Femur (tissue), 1 donor: ENCODE measurements at places on chromosomes 1 and 21.
A peak's percentile ranks its signal among the peaks of the same experiment; 100 is the strongest.

- peak; percentile 70 for DNase-seq
Observed at GRCh38 chr1:243849421-243850201, 432 bp downstream of the AKT3 start.

DNA sequence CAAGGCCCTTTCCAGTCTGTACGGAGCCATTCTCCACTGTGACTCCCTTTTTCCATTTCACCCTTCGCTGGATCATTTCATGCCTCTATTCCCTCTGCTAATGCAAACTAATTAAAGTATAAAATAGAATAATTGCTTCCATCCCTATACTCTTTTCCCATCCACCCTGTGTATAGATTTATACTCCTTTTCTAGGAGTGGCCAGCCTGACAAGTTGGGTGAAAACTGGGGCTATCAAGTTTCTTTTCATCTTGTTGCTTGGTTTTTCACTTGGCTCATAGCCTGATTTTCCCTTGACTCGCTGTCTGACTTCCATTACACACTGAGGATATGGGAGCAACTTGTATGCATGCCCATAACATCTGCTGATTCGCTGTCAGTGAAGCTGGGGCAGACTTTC lies 107.0 kb downstream of the PLXNA2 start:
- no peak for DNase-seq

GRCh38 chr1:94022471-94023189 lies 98.3 kb downstream of the ABCA4 start:
- peak; percentile 53 for DNase-seq

- no peak for DNase-seq
Observed at GRCh38 chr1:98749152-98749756, 87.7 kb downstream of the SNX7 start.

DNA sequence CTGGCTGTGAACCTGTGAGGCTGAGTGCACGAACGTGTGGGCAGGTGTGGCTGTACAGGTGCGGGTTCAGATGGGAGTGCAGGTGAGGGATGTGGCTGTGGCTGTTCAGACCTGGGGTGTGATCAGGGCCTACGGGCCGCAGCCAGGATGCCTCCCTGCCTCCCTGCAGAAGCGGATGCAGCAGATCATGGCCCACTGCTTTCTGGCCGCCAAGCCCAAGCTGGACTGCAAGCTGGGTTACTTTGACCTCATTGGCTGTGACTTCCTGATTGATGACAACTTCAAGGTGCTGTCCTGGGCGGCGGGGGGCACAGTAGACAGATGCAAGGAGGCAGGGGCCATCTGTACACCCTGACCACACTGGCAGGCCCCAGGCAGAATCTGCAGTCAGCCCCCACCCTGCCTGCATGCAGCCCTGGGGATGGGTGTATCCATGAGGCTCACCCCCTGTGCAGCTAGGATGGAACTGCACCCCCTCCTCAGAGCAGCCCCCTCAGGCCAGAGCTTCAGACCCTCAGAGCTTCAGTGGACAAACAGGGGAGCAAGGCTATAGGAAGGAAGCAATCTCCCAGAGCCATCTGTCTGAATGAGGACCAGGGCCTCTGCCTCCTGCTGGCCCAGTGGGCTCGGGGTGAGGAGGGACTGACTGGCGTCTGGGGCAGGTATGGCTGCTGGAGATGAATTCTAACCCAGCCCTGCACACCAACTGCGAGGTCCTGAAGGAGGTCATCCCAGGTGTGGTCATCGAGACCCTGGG lies 9.8 kb downstream of the TNFRSF18 start:
- peak; percentile 11 for DNase-seq

DNA sequence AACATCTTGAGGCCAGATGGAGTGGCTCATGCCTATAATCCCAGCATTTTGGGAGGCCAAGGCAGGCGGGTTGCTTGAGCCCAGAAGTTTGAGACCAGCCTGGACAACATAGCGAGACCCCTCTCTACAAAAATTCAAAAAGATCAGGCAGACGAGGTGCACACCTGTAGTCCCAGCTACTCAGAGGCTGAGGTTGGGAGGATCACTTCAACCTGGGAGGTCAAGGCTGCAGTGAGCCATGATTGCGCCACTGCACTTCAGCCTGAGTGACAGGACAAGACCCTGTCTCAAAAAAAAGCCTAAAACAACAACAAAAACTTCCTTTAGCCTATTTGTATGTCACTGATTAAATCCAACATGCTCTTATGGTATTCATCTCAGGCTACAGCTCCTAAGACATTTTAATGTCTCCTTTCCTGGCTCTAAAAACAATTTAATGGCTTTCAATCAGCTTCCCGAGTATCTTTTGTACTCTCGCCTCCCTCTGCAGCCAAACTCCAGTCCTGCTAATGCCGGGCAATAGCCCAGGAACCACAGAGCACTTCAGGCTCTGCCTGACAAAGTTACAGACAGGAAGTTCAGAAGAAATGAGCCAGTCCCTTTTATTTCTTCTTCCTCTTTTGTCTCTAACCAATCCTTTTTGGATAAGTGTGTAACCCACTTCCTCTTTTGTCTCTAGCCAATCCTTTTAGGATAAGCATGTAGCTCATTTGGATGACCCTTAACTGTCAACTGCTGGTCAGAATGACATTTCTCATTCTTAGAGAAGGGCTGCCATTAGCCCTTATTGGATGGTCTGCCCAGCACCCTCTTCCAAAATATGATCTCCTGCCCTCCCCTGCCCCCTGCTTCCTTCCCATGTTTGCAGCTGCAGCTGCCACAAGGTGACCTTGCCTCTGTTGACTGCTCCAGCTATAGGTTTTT lies 6.6 kb upstream of the DOP1B start:
- peak; percentile 62 for DNase-seq

DNA sequence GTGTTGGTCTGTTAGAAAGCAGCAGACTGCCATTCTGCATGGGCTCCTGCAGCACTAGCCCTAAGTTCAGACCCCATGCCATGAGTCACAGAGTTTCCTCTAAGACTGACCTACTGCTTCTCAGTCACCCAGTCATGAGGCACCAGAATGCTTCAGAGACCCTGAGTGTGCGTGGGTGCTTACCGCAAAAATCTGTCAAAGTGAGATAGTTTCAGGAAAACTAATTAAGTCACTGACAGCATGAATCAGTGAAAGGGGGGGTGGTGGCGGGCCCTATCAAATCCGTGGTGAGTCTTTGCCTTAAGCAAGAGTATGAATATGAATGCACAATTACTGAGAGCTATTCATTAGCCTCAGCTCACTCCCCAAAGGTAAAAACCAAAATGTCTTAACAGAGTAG lies 98.1 kb downstream of the KCTD3 start:
- no peak for DNase-seq

- no peak for DNase-seq
Observed at GRCh38 chr1:200296091-200296661, 113.7 kb downstream of the ZNF281 start.

DNA sequence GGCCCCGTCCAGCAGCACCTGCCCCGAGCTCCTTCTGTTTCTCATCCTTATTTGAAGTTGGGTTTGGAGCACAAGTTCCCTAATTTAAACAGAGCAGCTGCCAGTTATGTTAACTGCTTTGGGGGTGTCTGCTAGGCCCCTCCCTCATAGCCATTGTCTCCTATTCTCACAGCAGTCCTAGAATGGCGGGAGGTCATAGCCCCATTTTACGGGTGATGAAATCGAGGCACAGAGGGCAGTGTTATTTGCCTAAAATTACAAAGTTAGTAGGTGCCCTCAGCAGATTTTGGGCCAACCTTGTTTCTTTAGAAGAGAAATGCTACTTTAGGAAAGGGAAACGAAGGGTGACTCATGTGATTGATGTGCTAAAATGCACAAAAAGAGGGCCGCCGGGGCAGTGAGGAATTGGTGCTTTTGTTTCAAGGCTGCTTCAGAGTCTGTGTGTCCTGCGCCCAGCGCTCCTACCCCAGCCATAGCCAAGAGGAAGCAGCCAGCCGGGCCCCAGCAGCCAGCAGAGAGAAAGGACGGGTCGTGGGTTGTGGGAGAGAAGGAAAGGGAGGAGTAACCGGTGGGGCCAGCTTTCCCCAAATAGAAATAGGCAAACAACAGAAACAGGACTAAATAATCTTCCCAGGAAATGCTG lies 13.0 kb downstream of the VANGL1 start:
- DNase-seq = no peak

DNA sequence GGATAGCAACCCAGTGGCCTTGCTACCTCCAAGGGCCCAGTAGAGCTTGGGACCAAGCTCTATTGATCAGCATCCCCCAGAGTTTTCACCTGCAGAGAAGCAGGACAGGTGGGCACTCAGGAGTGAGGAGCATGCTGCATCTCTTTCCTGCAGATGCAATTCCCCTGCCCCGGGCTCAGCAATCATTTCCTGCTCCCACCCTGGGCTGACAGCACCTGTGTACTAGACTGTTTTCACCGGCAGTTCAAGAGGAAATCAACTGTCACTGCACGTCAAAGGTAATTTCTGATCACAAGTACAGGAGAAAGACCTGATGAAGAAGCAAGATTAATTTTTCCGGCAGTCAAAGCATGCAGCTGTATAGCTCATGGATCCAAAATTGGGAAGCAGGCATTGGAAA lies 8.8 kb upstream of the NT5C1A start:
- DNase-seq = no peak

GRCh38 chr21:39184050-39184980 lies 1.1 kb upstream of the PSMG1 start:
- DNase-seq = no peak

- DNase-seq = no peak
Observed at GRCh38 chr1:37317870-37318467, 156.4 kb upstream of the ZC3H12A start.

DNA sequence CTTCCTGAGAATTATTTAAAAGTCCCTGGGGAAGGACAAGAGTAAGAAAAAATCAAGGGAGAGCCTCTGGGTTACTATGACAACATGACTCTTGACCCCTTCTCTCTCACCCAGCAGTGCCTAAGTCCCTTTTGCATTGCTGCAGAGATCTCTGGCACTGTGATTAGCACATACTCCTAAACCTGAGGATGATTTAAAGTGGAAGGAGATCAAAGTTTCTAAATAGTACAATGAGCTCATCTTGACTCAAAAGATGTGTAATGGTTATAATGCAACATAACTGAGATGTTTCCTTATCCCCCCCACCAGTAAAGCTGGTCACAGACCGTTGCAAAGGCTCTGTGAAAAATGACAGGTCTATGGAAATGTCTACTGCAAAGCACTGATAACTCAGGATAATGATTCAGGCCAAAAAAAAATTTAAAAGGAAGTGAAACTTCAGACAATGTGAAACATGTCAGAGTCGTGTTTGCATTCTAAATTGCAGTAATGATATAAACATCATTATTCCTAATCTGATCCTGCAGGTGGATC lies 519.2 kb downstream of the KIF26B start:
- no peak for DNase-seq

GRCh38 chr1:11354893-11355553 lies 82.0 kb downstream of the UBIAD1 start:
- no peak for DNase-seq

DNA sequence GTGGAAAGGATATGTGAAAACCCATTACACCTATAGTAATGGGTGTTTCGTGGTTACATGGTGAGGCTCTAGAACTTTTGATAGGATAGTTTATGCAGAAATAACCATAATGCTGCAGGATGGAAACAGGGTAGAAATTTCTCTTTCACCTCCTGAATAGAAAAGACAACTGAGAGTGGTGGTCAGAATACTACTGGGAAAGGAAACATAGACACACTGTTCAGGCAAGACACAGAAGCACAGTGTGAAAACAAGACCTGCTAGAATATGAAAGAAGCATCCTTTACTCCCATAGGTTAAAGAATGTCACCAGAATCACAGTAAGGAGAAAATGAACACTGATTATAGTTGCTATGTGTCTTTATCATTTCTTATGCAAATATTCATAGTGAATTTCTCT lies 496.6 kb downstream of the DPYD start:
- no peak for DNase-seq
